ENCODE measurements at places on chromosomes 13 and 19.

GRCh38 chr19:11435833-11436313 is 438 bp downstream of the PRKCSH start:
- no peak for DNase-seq

- no peak for DNase-seq
Measured at GRCh38 chr19:49333811-49334288, 1.4 kb upstream of the CD37 start.

DNA sequence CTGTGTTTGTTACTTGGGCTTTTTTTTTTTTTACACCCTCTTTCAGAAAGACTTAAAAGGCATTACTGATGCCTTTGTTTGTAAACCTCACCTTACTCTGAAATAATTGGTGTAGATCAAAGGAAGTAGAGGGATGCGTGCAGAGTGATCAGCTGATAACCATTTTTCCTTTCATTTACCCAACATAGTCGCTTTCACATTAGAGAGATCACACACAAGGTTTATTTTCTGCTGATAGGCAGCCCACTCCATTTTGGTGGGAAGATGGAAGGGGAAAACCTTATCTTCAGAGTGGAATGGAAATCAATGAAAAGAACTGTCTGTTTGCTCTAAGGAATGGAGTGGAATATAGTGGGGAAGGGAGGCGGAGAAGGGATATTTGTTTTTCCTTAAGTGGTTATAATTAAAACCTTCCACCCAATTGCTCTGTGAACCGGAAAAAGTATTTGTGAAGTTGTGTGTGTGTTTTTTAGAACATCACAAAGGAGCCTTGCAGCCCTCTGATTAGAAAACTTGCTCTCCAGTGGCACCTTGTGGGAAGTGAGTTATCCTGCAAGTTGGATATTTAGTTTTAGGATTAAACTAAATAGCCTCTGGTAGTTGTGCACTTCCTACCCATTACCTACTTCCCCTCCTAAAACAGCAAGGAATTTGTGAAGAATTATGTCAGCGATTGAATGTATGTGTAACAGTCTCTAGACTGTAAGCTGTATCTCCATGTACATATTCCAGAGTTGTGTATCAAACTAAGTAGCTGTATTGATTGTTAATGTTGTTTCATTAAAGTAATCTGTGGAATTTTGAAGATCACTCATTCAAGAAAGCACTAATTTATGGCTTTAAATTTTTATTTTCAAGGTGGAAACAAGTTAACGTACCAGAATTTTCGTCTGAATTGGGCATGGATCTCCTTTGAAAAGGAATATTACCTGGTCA is 76.8 kb downstream of the FREM2 start:
- peak; percentile 22 for DNase-seq

DNA sequence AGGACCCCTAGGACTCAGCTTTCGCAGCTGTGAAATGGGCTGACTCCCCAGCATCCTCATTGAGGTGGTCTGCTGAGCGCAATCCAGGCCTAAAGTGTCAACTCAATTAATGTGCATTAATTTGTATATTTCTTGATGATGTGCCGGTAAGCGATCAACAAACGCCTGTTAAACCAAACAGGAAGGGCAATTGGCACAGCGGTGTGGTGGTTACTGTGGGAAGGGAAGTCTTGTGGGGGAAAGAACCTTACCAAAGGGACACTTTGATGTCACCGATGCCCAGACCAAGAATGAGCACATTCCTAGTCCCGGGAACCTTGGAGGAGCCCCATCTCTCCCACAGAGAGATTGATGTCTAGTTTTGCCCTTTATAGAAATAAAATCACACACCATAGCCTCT is 1.6 kb downstream of the JAK3 start:
- no peak for DNase-seq

DNA sequence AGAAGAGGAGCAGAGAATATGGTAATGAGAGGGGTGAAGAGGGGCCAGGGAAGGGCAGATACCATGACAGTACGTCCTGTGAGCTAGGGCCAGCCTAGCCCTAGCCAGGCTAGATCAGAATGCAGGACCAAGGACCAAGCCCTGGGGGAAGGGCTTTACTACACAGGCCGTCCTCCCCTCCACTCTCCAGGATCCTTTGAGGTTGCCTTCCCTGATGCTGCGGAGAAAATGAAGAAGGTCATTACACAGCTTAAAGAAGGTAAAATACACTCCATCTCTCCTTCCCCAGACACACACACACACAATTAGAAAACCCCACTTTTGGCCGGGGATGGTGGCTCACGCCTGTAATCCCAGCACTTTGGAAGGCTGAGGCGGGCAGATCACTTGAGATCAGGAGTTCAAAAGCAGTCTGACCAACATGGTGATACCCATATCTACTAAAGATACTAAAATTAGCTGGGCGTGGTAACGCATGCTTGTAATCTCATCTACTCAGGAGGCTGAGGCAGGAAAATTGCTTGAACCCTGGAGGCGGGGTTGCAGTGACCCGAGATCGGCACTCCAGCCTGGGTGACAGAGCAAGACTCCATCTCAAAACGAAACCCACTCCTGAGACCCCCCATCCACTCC is 8.5 kb downstream of the SPACA6 start:
- no peak for DNase-seq

- DNase-seq = no peak
Measured at GRCh38 chr13:74077792-74078191, 56.4 kb downstream of the KLF12 start.

- DNase-seq = no peak
Measured at GRCh38 chr13:106623799-106624460, 56.0 kb upstream of the ARGLU1 start.
